ENCODE measurements at places on chromosomes 5 and 9. TPM values are rescaled to one million over a fixed set of nuclear protein-coding genes. Genes with fewer than 3 reads are reported as not detected.

DNA sequence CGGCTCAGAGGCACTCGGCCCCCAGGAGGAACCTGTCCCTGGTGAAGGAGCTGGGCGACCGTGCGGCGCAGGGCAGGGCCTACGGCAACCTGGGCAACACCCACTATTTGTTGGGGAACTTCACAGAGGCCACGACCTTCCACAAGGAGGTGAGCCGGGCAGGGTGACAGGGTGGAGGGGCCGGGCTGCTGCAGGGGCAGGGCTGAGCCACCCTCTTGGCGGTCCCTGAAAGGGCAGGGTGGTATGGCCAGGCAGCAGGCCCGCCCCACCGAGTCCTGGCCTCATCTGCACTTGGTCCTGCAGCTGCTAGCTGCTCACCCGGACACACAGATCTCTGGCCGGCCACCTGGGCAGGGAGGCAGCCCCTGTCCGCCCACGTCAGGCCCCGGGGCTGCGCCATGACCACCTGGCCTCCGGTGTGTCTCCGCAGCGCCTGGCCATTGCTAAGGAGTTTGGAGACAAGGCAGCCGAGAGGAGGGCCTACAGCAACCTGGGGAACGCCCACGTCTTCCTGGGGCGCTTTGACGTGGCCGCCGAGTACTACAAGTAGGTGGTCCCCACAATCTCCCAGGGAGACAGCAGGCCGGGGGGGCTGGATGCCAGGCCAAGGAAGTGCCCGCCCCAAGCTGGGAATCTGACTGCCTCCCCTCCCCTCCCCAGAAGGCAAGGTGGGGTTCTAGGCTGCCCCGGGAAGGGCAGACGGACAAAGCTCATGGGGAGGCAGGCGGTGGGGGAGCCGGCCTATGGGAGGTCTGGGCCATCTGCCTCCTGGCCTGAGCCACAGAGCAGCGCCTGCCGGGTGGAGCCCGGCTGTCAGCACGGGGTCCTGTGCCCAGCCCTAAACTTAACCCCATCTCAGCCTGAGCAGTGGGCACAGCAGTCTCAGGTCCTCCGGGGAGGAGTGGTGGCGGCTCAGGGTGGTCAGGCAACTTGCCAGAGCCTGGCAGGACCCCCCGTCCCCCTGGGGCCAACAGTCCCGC, 10.4 kb downstream of the GPSM1 start:
- no peak for DNase-seq

DNA sequence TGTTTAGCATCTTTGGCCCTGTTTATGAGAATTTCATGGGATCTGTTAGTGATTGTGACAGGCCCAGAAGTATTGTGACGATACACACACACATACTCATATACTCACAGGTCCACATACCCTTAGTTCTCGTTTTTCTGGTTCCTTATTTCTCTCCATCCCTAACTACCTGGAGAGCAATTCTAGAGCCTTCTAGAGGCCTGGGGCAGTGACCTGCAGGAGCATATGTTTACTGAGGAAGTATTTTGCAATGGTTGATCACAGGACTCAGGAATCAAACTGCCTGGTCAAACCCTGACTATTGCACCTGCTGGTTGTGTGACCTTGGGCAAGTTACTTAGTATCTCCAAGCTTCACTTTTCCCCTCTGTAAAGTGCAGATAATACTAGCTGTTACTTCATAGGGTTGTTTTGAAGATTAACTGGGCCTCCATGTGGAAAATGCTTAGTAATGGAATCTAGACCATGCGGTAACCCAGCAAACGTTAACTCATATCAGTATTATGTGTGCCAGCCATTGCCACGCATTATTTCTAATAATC, 8.7 kb downstream of the PAPPA start:
- DNase-seq: no peak

DNA sequence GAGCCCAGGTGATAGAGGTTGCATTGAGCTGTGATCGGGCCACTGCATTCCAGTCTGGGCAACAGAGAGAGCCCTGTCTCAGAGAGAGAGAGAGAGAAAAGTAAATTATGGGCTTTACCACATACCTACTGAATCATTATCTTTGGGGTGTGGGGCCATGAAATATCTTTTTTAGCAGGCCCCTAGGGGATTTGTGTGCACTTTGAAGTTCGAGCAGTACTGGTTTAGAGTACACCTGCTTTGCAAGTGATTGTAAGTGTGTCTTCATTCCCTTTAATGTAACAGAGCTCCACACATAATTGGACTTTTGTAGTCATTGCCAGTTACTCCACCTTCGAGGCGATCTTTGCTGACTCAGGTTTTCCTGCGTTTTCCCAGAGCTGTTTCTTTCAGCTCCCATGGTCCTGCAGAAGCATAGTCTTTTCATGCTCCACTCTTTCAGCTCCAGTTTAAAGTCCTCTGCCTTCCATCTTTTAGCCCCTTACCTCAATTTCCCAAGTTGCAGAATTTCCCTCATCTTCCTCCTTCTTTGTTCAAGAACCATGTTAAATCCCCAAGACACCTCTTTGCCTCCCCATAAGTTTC, 24.0 kb upstream of the FRMPD1 start:
- DNase-seq: no peak

GRCh38 chr5:160787240-160787639, 64.8 kb downstream of the ATP10B start:
- peak; percentile 69 for DNase-seq

GRCh38 chr5:140875085-140876065, at the start of gene PCDHA12:
Gene PCDHA12 (plus strand): TSS chr5:140875308. CDS start chr5:140875473, 165 bp downstream.
- DNase-seq: no peak

DNA sequence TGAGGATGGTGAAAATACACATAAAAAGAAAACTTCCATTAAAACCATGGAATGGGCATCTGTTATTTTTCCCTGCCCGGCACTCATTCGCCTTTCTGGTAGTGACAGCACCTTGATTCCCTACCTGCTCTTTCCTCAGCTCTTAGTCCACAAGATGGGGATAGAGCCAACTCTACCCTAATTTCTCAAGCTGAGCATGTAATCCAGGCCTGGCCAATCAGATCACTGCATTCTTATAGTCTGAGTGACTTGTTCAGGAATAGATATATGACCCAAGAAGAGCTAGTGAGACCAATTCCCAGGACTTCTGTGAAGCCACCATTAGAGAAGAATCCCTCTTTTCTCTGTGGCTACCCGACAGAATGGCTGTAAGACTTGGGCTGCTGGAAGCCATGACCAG, 58.1 kb downstream of the TSSK1B start:
- DNase-seq: no peak

DNA sequence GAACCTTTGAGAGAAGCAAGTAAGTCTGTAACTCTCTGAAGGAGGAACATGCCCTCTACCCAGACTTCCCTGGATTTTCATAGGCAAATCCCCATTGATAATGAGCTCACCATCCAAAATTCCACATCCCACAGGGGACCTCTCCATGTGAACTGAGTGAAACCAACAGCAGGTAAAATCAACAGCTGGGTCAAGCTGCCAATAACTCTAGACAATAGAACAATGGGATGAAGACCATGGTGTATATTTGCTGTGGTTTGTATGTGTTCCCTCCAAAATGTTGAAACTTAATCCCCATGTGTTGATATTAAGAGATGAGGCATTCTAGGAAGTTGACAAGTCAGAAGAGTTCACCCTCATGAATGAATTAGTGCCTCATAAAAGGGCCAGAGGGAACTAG, 110.2 kb upstream of the MYO10 start:
- no peak for DNase-seq

GRCh38 chr9:129506892-129507291, 114.0 kb downstream of the C9orf50 start:
- no peak for DNase-seq

DNA sequence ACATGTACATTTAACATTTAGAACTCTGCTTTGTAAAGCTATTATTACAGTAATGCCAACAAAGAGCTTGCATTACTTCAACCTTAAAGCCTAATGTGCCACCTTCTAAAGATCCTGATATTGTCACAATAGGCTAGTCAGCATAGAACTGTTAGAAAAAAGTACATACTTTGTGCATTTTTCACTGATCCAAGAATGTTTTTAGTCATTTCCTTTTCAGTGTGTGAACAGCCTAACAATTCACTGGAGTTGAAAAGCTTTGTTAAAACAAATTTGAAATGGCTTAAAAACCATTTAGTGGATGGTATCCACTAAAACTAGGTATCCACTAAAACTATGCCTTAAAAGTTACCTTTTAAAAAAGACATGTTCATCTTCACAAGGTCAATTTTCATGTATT, 4.5 kb downstream of the RPS6 start:
- no peak for DNase-seq

The RORB gene
- total RNA-seq: 1.7 TPM

The GGTA1 gene
- 10.0 TPM for total RNA-seq

The OR13C9 gene
- total RNA-seq: not detected

The FAXDC2 gene
- total RNA-seq: 51.8 TPM

The HRH2 gene
- total RNA-seq: 2.1 TPM
